ENCODE measurements at places on chromosomes 16 and 17. TPM values are rescaled to one million over a fixed set of nuclear protein-coding genes. Genes with fewer than 3 reads are reported as not detected.

Gene CCDC78
- 7.1 TPM for total RNA-seq

Gene ANTKMT
- total RNA-seq, result 61.8 TPM

Gene NGFR
- 0.70 TPM for total RNA-seq

Gene ZNF768
- 46.3 TPM for total RNA-seq

Gene KDM6B
- total RNA-seq, result 14.0 TPM

Gene MT1H
- total RNA-seq, result not detected

Gene CHST4
- total RNA-seq, result 0.10 TPM

Gene ADAM11
- total RNA-seq, result 2.3 TPM

Gene RNF112
- total RNA-seq, result 0.28 TPM

Gene MYO1C
- total RNA-seq, result 139 TPM

Gene PTX4
- total RNA-seq, result not detected

Gene SOST
- 0.07 TPM for total RNA-seq

Gene NLRC3
- total RNA-seq, result 0.03 TPM

Gene ZNF205
- total RNA-seq, result 15.4 TPM

Gene KRTAP16-1
- not detected for total RNA-seq

Gene BAIAP2
- total RNA-seq, result 58.9 TPM

Gene GHDC
- total RNA-seq, result 21.1 TPM

Gene KCNJ16
- total RNA-seq, result 0.22 TPM

Gene TBC1D16
- 6.0 TPM for total RNA-seq

Gene TBC1D3G
- total RNA-seq, result not detected

Gene ACSM5
- not detected for total RNA-seq

Gene NAT9
- total RNA-seq, result 52.9 TPM

Gene TNS4
- 178 TPM for total RNA-seq

Gene MMP25
- 0.90 TPM for total RNA-seq

Gene RHBDL3
- 4.3 TPM for total RNA-seq

Gene DNASE1L2
- total RNA-seq, result 0.77 TPM

Gene RAB26
- total RNA-seq, result 2.4 TPM

Gene SLC16A6
- total RNA-seq, result 0.53 TPM

Measured in A549 treated with CORT108297 at 1 μM for 4 hours (cell line).